ENCODE measurements at places on chromosomes 6 and 20.

- DNase-seq = no peak
Measured at GRCh38 chr20:17129089-17129488, 97.8 kb upstream of the PCSK2 start.

DNA sequence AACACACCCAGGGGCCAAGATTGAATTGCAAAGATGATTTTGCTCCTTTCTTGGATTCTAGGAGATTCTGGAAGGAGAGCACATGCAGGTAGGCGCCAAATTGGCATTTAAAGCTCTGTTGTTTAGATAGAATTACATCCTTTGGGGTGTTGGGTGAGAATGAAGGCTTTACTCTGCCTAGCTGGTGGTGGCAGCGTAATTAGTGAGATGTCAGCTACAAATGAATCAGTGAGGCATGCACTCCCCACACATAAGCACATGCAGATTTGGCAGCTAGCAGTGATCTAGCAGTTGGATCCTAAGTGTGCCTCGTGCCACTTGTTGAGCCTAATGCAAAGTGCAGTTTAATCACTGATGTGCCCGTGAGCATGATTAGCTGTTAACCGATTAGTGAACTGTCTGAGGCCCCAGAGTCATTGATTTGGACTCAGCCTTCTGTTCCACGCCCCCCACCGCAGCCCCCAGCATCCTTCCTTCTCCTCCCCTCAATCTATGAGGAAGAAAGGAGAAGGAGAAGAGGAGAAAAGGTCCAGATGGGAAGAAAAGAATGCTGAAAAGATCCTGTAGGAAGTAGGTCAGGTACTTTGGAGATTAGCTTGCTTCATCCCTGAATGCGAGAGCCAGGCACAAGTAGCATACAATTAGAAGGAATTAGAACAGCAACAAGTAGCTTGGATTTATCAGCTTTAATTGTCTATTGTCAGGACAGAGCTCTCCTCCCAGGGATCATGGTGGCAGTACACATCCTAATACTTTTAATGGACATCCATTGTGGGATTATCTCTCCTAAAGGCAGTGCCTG lies 6.0 kb upstream of the PRDM1 start:
- no peak for DNase-seq

DNA sequence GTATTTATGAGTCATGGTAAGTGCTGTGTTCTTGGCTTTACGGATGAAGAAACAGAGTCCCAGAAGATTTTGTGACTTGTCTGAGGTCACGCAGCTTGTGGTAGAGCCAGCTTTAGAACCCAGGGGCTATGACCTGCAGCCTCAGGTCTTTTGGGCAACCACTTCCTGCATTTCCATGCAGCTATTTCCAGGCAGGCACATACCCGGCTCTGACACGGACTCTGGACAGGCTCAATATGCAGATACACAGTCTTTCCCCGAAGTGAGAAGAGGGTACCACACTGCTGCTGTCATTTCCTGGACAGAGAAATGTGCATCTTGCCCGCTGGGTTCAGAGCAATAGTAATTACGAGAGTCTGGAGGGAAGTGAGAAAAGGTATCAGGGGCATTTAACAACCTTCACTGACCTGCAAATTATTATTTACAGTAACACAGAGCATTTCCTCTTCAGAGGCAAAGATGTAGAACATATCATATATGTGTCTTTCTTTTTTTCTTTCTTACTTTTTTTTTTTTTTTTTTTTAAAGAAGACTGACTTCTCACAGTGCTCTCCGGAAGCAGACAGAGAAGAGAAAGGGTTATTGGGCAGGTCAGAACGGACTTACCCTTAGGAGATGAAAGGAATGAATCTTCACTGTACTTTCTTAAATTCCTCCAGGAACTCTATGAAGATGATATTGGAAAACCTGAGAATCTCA lies 185.1 kb downstream of the CLIC5 start:
- no peak for DNase-seq

DNA sequence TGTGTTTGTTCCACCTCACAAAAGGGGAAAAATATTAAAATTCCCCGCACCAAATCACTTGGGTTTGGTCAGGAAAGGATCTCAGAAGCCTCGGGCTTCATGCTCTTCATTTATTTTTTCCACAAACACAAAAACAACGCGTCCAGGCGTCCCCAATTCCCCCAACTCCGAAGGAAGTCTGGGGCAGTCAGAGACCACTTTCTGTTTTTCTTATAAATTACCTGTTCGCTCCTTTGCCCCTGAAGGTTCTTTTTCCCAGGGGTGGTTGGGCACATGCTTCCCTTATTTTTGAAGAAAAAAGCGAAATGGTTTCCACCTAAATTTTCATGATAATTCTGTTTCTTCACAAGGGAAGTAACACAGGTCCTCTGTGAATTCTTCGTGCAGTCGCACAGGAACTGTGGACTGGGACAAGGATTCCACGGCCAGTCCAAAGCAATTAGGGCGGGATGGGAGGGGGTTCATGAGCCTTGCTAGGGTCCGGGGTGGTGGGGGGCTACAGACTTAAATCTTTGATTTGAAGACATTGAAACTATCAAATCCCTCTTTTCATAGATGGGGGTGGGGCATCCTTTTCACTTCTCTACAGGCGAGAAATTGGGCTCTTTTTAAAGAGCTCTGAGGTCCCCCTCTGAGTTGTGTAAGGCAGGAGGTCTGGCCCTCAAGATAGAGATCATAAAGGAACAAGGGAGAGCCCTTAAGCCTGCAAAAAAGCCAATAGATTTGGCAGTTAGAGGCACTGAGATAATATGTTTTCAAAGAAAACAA lies 30.5 kb upstream of the HFE start:
- peak; percentile 30 for DNase-seq

DNA sequence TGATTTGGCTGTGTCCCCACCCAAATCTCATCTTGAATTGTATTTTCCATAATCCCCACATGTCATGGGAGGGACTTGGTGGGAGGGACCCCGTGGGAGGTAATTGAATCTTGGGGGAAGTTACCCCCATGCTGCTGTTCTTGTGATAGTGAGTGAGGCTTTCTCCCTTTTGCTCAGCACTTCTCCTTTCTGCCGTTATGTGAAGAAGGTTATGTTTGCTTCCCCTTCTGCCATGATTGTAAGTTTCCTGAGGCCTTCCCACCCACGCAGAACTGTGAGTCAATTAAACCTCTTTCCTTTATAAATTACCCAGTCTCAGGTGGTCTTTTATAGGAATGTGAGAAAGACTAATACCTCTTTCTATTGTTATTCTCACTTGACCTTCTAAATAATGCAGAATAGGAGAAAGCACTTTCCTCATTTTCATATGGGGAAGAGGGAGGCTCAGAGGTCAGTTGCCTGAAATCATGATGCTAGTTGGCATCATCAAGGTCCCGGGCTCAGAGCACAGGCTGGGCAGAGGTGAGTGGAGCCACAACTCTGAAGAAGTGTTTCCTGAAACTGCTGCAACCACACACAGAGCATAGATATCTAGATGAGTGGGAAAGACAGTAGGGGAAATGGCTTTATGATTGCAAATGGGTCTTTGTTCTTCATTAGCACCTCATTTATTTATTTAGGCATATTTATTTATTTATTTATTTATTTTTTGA lies 191.0 kb downstream of the QKI start:
- no peak for DNase-seq

- DNase-seq = no peak
Measured at GRCh38 chr6:14595751-14596150, 478.2 kb downstream of the CD83 start.

Data from GF-D8 (cell line).